ENCODE measurements at places on chromosomes 6 and 20.

DNA sequence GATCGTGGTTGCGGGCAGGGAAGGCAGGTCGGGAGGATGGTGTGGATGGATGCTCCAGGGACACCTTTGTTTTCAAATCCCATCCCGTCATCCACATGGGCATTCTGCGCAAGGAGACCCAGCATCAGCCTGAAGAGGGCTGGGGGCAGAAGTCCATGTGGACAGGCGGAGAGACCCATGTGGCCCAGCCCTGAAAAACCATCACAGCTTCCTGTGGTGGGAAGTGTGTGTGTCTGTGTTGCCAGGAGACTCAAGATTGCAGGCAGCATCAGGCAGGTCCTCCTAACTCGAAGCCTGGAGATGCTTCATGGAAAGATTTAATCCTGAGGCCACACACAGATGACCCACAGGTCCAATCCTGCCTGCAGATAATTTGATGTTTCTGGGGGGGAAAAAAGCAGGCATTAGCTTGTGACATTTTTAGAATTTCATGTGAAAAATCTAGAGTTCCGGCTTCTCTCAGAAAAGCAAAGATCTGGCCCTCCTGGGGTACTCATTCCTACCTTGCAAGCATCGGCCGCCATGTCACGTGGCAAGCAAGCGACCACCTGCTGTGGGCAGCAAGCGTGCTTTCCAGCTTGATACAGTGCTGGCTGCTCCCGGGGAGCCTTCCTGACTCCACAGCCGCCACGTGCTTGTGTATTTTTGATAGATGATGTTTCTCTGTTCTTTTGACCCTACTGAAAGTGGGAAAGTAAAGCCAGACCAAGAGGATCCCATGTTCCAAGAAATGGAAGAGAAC is 25.8 kb downstream of the BCAS4 start:
- DNase-seq, result no peak

- DNase-seq, result no peak
Measured at GRCh38 chr6:157074969-157075368, 248.3 kb downstream of the TMEM242 start.

GRCh38 chr6:41572613-41573012 is 26.4 kb downstream of the FOXP4 start:
- DNase-seq, result no peak

DNA sequence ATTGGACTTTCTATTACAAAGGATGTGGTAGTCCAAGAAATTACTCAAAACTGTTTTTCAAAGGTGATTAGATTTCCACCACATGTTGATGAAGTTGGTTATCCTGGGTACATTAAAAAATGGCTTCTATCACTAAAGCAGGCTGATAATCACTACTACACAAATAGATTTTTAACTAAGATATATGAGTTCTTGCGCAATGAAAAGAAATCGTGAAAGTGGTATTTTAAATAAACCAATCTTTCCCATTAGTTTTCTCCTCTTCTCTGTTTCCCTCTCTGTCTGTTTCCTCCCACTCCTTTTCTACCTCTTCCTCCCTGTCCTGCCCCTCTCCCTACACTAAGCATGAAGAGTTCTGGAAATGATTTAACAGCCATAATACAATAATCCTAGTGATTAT is 487.9 kb upstream of the CITED2 start:
- DNase-seq, result no peak

GRCh38 chr6:35673755-35674154 is 15.0 kb downstream of the FKBP5 start:
- DNase-seq, result no peak

GRCh38 chr6:51093871-51094270 is 275.2 kb downstream of the TFAP2B start:
- no peak for DNase-seq

DNA sequence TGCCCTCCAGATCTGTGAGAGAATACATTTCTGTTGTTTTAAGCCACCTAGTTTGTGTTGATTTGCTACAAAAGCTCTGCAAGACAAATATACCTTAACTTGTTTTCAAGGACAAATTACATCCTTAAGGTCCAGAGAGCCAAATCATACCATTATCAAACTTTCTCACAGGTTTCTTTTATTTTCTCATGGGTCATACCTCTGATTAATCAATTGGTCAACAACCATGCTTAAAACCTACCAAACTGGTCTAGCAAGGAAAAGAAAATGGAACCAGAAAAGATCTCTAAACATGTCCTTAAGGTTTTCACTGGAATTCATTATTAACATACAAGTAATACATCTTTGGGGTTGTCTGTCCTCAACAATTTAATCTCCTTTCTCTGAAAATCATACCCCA is 535.0 kb downstream of the CD83 start:
- no peak for DNase-seq

DNA sequence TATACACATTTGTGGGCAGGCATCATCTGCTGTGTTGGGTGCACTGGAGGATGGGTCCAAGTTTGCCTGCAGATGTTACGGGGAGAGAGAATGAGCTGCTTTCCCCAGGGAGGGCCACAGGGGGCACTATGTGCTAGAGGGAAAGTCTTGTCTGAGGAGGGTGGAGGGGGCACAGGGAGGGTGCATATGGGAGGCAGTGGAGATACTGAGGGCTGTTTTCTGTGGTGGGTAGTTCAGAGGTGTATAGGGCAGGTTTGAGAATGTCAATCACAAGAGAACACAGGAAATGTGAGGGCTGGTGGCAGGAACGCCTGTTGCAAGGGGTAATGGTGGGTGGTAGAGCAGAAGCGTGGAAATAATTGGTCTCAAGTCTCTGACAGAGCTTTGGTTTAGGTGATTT is 7.7 kb upstream of the PTPRA start:
- no peak for DNase-seq

GRCh38 chr20:25486377-25486776 is 78.9 kb downstream of the GINS1 start:
- DNase-seq, result no peak

DNA sequence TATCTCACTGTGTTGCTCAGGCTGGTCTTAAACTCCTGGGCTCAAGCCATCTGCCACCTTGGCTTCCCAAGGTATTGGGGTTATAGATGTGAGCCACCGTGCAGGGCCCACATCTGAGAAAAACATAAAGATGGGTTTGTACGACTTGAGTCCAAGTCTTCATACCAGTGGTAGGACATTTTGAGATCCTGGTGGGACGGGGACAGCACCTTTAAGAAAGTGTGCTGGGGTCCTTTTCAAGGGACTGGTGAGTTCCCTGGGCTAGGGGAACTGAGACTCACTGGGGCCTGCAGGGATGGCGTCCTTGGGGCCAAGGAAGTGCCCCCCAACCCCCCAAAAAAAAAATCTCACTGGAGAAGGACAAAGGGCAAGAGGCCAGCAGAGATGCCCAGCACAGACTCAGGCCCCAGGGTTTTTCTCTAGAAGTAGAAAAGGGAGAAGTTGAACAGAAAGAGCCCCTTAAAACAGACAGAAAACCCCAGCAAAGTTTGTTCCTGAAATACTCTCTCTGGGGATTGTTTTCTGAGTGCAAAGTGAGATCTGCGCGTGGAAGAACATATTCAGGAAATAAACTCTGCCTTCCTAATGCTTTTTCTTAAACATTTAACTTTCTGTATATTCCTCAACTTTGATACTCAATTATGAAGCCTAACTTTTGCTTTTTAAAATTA is 10.7 kb downstream of the OSBPL2 start:
- DNase-seq, result no peak

GRCh38 chr6:145370559-145370958 is 364.8 kb downstream of the EPM2A start:
- no peak for DNase-seq

DNA sequence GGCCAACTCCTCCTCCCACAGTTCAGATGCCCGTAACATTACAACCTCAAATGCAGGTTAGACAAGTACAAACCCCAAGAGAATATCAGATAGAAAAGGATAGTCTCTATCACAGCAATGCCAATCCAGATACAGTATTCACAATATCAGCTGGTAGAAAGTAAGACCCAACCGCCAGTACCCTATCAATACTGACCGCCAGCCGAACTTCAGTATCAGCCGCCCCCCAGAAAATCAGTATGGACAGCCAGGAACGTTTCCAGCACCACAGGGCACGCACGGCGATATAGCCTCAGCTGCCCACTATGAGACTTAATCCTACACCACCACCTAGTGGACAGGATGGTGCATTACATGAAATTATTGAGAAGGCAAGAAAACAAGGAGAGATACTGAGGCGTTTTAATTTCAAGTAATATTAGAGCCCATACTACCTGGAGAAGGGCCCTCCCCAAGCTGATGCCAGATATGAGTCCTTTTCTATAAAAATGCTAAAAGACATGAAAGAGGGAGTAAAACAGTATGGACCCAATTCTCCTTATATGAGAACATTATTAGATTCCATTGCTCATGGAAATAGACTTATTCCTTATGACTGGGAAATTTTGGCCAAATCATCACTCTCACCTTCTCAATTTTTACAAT is 17.6 kb upstream of the EIF2S2 start:
- DNase-seq, result peak; percentile 62

- DNase-seq, result no peak
Measured at GRCh38 chr20:48238326-48238725, 453.0 kb upstream of the SULF2 start.

DNA sequence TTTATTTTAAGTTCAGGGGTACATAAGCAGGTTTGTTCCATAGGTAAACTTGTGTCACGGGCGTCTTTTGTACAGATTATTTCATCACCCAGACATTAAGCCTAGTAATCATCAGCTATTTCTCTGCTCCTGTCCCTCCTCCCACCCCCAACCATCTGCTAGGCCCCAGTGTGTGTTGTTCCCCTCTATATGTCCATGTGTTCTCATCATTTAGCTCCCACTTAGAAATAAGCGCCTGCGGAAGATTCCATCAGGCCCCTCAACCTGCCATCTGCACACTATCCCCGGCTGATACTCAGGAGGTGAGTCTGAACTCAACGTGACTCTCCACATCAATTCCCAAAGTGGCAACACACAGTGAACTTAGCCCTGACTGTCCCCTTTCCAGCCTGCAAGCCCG is 228.0 kb upstream of the SYNDIG1 start:
- no peak for DNase-seq

GRCh38 chr20:58149437-58150091 is 78.9 kb downstream of the ANKRD60 start:
- no peak for DNase-seq

- DNase-seq, result no peak
Measured at GRCh38 chr6:7707787-7708186, 18.1 kb upstream of the BMP6 start.

GRCh38 chr6:42423244-42423643 is 28.5 kb downstream of the TRERF1 start:
- DNase-seq, result no peak

GRCh38 chr6:118865100-118865391 is 28.9 kb upstream of the ASF1A start:
- DNase-seq, result no peak

DNA sequence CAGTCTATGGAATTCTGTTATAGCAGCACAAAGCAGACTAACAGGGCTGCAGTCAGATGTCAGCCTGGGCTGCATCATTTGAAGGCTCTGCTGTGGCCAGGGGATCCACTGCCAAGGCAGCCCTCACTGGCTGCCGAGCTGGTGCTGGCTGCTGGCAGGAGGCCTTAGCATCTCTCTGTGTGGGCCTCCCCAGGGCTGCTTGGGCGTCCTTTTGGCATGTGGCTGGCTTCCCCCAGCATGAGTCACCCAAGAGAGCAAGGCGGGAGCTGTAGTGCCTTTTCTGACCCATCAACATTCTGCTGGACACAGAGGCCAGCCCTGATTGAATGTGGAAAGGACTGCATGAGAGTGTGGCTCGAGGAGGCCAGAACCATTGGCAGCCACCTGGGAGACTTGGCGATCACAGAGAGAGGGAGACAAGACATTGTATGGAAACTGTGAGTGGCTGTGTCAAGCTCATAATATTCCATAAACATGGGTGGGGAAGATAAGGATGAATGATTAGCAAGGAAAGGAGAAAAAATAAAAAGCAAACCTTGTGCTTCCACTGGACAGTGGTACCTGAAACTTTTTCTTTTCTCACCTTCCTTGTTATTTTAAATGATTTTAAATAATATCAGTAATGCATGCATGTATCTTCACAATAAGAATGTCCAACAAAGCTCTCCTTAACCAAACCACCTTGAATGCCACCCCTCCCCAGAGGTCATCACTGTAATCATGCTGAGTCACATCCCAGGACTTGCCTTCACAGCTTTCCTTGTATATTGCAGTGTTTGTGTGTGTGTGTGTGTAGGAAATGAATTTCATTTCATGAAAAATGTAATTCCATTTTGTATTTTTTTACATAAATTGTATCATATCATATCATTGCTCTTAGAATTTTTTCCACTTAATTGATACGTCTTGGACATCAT is 55.0 kb upstream of the VSX1 start:
- no peak for DNase-seq

DNA sequence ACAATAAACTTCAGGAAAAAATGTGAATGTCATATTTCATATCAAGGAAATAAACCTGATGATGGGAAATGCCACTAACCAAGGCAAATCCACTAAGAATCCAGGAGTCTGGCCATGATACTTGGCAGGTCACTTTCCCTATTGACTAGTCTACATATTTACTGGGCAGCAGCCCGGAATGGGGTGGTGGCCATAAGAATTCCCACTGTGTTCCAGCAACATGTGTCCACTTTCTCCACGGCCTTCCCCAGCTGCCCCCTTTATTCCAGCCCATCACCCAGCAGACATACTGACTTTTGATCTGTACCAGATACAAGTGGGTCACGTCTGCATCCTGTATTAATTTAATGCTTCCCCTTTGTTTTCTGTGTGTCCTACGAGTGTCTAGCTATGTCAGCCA is 234.5 kb upstream of the PRDM1 start:
- DNase-seq, result no peak

DNA sequence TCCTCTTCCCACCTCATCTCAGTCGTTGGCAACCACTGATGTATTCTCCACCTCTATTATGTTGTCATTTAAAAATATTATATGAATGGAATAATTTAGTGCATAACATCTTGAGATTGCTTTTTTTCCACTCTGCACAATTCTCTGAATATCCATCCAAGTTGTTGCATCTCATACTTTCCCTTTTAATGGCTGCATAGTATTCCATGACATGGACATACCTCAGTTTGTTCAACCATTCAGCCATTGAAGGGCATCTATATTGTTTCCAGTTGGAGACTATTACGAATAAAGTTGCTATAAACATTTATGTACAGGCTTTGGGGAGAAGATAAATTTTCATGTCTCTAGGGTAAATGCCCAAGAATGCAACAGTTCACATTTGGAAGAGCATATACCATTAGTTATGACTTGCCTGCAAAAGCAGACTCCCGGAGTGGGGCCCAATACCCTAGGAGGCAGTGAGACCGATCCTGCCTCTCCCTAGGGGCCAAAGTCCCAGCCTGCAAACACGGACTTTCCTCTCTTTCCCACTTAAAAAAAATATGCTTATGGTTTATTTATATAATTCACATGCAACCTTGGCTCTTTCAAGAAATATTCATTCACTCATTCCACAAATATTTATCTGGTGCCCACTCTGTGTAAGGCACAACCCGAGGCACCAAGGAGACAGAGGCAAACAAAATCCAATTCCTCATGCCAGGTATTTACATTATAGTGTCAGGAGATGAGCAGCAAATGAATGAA is 227.0 kb upstream of the PMEPA1 start:
- no peak for DNase-seq

DNA sequence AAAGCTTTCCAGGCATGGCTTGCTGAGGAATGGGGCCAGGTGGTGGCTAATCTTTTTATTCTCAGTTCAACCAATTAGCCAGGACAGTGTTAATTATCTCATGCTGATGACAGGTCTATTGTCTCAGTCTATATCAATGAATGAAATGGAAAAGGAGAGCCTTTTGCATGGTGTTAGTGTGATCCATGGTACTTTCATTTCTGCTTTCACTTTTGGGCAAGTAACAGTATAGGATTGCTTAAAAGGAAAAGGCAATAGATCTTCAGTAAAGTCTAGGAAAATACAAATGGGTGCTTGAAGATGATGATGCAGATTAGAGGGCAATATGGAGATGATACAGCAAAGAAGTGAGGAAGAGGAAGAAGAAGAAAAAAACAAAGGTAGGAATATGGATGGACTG is 430.3 kb downstream of the TFAP2A start:
- DNase-seq, result no peak

All from NCI-H748 treated with DMSO at 0.1 percent for 48 hours (cell line).